Left cardiac atrium (tissue), 4 donors: ENCODE measurements at places on chromosomes 7 and 10. TPM values are rescaled to one million over a fixed set of nuclear protein-coding genes. Genes with fewer than 3 reads are reported as not detected.
A peak's percentile ranks its signal among the peaks of the same experiment; 100 is the strongest.

GRCh38 chr7:87934699-87935383 is 790 bp downstream of the ADAM22 start:
- DNase-seq: no peak

Gene GIMAP5
- total RNA-seq: 18.6 TPM

Gene GTF2I
- total RNA-seq: 132 TPM

- DNase-seq: no peak
Measured at GRCh38 chr10:11631890-11632587, 20.6 kb upstream of the USP6NL start.

Gene MYOF
- 24.3 TPM for total RNA-seq

Gene AKR1D1
- not detected for total RNA-seq

DNA sequence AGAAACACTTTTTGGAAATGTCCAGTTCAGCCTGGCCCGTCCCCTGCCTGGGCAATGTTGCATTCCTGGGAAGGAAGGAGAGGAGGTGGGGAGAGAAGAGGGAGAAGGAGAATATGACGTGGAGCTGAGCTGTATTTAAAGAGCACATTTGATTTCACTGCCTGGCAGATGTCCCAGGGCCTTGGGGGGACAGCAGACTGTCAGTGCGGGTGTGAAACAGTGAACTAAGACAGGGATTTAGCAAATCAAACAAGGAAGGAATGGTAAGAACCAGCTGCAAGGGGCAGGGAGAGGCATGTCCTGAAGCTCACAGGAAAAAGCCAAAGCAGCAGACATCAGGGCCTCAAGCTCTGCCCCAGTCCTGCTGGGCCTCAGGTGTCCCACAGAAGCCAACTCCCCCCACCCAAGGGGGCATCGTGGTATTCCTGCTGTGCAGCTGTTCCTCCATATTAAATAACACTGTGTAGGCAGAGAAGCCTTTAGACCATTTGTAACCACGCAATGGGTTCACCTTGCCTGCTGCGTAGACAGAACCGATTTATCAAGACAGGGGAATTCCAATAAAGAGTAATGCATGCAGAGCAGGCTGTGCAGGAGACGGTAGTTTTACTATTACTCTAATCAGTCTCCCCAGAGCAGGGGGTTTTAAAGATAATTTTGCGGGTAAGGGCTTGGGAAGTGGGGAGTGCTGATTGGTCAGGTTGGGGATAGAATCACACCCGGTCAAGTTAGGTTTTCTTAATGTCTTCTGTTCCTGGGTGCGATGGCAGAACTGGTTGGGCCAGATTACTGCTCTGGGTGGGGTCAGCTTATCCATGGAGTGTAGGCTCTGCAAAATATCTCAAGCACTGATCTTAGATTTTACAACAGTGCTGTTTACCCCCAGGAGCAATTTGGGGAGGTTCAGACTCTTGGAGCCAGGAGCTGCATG is 18.3 kb downstream of the LEP start:
- no peak for DNase-seq

DNA sequence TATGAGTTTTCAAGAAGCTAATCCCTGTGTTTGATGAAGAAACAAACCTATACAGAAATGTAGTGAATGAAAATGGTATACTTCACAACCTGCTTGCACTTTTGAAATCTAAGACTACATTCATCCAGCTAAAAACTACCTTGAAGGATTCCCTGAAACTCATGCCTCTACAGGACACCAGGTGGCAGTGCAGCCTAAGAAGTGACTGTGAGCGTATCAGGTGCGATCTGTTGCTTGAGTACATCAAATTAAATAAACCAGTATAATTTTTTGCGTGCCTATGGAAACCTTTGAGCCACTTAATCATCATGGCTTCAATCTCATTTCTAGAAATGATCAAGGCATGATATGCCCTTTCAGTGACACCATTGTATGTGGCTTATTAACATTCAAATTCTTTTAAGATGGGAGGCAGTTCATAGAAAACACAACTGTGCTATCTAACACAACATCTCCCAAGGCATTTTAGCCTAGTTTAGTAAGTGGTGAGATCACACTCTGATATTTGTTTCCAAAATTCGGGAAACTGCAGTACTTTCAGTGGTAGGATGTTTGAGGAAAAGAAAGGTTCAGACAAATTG is 57.4 kb downstream of the PPP1R17 start:
- DNase-seq: peak; percentile 60

DNA sequence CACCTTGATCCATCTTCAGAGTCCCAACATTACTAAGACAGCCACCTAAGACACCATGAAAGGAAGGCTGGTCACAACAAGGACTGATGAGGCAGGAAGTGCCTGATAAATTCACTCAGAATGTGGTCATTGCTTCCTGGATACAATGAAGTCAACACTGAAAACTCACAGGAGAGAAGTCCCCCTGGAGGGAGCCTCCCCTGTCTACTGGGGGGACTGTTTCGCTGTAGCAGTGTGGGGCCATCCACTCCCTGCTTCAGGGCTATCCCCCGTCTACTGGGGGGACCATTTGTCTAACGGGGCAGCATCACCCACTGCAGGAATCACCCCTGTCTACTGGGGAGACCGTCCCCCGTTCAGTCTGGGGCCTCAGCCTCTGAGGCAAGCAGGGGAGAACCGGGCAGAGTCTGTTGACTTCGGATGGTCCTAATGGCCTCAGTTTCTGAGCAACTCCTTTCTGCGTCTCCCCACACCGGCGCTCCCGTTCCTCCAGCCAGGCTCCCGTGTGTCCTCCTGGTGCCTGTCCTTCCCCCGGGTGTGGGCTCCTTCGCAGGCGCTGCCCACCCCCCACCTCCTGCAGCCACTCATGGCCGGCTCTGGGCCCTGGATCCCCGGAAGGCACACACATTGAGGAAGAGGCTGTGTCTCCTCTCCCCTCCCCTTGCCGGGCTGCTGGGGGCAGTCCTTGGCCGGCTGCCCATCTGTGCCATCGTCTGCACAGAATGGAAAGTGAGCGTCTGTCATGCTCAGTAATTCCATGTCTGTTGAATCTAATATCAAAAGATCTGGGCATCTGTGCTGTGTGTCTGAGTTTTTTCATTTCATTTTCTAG is 59.9 kb upstream of the DNAJB6 start:
- DNase-seq: no peak

GRCh38 chr10:79628988-79629954 is 18.5 kb downstream of the SFTPA1 start:
- DNase-seq: no peak

Gene NPFFR1
- 0.05 TPM for total RNA-seq

- DNase-seq: no peak
Measured at GRCh38 chr7:88165697-88166096, 54.1 kb downstream of the SRI start.

DNA sequence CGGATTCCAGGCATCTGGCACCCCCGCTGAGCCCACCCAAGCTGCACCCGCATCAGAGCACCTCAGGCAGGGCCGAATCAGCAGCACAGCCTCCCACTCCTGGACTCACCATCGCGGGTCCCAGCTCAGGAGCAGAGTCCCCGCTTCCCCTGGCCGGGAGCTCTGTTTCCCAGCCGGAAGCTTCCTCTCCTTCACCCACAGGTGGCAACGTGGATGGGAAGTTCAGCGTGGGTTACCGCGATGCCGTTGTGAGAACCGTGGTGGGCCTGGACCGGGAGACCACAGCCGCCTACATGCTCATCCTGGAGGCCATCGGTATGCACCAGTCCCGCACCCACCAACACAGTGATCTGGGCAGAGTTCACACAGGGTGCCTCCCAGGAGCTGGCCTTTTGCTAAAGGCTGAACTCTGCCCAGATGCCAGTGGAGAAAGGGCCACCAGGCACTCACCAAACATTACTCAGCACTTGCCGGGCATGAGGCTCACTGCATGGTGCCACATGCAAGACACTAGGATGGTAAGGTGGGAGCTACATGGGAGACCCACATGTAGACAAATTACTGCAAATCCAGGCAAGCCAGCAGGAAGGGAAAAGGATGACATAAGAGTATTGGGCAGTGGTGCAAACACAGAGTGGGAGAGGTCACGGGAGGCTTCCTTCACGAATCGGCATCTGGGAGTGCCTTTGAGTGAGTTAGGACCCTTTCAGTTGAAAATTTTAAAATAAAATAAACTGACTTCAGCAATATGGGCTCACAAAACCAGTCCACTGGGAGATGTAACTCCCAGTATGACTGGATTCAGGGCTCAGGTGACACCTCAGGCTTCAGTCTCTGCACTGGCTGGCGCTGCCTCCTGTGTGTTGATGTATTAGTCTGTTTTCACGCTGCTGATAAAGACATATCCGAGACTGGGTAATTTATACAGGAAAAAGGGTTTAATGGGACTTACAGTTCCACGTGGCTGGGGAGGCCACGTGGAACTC is 10.4 kb downstream of the C10orf105 start:
- DNase-seq: no peak

- DNase-seq: peak; percentile 34
Measured at GRCh38 chr10:93591065-93591808, 9.8 kb downstream of the RBP4 start.

Gene PRSS2
- total RNA-seq: not detected

Gene NUTM2E
- not detected for total RNA-seq

GRCh38 chr10:77079592-77080300 is 557.9 kb downstream of the KCNMA1 start:
- DNase-seq: no peak

- DNase-seq: no peak
Measured at GRCh38 chr7:71900556-71900955, 511.6 kb downstream of the CALN1 start.

DNA sequence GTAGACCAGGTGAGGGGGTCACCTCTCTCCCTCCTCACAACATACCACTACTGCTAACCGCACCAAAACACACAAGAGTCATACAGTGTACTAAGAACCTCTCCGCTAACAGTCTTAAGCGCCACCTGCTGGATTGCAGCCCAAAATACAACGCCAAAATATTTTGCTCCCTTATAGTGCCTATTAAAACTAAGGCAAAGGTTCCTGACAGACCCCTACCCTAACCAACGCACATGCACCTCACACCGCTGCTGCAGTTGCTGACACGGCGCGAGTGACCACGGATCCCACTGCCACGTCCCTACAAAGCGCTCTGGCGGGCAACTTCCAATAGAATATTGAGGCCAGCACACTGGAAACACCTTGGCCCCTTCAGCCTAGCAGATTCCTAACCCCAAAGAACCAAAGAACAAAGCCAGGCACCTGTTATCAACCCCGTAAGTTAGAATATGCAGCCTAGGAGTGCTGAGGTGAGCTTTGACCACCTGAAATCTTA is 563.6 kb upstream of the SEMA3D start:
- no peak for DNase-seq

DNA sequence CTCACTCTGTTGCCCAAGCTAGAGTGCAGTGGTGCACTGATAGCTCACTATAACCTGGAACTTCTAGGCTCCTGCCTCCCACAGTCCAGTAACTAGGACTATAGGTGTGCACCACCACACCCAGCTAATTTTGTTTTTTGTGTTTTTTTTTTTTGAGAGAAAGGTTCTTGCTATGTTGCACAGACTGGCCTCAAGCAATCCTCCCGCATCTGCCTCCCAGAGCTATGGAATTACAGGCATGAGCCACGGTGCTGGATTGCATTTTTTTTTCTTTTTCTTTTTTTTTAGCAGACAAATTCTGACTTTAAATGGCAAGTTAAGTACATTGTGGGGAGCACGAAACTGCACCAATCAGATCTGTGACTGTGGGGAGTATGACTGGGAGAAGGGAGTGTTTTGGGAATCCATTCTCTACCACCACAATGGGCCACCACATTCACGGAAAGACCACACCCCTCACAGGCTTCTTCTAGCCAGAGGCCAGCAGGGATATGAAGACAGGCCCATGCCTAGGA is 58.1 kb upstream of the MSMB start:
- no peak for DNase-seq

DNA sequence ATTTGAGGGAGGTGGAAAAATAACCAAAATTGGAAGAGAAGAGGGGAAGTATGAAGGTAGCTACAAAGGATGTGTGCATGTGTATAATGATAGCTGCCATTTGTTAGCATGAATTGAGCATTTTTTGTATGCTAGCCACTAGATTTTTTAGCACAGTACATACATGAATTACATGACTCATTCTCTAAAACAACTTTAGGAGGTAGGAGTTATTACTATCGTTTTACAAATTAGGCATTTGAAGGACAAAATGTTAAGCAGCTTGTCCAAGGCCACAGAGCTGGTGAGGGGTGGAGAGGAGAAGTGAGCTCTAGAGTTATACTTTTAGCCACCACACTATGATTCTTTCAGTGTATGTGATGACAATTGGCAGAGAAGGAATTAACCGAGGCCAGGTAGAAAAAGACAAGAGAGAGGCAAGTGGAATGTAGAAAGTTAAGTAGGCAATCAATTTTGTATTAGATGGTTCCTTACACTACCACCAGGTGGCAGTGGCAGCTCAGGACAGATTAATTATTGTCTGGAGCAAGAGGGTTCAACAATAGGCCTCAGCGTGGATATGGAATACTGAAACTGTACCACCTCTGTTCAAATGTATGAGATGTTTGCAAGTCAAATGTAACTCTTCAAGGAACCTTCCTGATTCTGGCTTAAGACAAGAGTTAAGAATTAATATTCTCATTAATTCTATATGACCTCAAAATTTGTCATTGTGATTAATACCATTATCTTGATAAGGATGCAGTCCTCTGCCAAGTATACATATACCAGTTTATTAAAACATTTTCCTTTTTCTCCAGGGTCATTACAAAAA is 128.0 kb downstream of the MBL2 start:
- peak; percentile 38 for DNase-seq

- no peak for DNase-seq
Measured at GRCh38 chr7:50119815-50120637, 27.0 kb upstream of the ZPBP start.

DNA sequence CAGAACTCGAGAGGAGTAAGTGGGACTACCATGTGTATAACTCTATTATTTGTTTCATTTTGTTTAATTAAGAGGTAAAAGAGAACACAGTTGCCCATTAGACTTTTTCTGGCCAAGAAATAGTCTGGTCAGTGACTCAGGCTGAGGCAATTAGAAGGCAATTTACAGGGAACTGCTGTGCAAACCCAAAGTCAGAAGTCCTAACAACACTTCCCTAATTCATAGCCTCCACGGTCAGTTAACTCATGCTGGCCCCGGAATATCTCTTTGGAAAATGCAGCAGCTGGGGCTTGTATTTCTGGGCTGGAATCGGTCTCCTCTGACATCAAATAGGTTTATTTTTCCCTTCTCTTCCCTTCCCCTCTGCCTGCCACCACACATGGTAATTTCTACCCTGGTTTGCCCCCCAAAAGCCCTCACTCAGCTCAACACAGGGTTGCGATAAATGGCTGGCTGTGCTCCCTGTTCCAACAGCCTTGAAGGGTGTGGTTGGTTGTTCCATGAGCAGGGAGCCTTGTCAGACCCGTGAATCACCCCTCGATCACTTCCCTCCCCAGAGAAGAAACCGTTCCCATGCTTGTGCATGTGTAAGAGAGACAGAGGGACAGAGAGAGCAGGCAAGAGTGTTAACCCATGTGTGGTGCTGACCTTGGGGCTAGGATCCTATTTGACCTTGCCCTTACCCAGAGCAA is 5.3 kb downstream of the SH3PXD2A start:
- peak; percentile 72 for DNase-seq

Gene HTR5A
- not detected for total RNA-seq

Gene NPC1L1
- total RNA-seq: 0.10 TPM

DNA sequence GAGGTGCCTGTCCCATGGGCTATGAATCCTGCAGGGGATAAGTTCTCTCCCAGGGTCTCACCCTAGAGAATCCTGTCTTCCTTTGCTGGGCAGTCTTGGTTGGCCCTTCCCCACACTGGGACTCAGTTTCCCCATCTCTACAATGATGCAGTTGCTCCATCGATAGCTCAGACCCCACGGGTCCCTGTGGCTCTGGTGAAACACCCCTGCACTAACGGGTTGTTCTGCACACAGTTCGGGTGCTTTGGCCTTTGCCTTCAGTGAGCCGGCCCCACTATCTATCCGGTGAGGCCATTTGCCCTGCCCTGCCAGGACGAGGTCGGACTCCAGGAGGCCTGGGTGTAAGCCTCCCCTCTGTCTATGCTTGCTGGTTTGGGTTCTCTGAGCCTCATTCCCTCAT is 76.5 kb upstream of the PCBD1 start:
- DNase-seq: no peak
